Activated T-cell treated with anti-CD3 and anti-CD28 coated beads, Interleukin-2, amount 50 U/mL, for 72 hours (primary cell): ENCODE measurements at places on chromosomes 11 and 22.
A peak's percentile ranks its signal among the peaks of the same experiment; 100 is the strongest.

DNA sequence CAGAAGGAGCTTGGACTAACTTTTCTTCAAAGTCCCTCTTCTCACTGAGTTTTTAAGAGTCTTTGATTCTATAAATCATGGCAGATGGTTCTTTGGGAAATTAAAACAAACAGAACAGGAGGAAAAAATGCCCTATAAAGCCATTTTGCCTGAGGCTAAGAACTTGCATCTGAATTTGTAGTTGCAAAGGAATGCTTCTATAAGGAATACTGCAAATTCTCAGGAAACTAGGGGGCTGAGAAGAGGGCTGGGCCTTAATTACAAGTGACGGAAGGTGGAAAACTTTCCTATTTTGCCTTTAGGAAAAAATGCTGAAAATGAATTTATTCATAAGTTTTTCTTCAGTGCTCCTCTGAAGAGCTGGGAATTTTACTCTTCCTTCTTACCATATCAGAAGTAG lies 90.0 kb upstream of the NARS2 start:
- H3K36me3 ChIP-seq, result no peaks in the 10 kb centered on the region
- no peak overlapping the region for H3K4me3 ChIP-seq
- peaks cover 19% of the 10 kb centered on the region for H3K27me3 ChIP-seq

GRCh38 chr22:46824980-46825544 lies 62.6 kb downstream of the TBC1D22A start:
- peaks cover 10% of the 10 kb centered on the region for H3K36me3 ChIP-seq
- no peaks in the 10 kb centered on the region for H3K27me3 ChIP-seq
- no peak for DNase-seq
- H3K4me1 ChIP-seq, result peaks cover 24% of the 10 kb centered on the region

DNA sequence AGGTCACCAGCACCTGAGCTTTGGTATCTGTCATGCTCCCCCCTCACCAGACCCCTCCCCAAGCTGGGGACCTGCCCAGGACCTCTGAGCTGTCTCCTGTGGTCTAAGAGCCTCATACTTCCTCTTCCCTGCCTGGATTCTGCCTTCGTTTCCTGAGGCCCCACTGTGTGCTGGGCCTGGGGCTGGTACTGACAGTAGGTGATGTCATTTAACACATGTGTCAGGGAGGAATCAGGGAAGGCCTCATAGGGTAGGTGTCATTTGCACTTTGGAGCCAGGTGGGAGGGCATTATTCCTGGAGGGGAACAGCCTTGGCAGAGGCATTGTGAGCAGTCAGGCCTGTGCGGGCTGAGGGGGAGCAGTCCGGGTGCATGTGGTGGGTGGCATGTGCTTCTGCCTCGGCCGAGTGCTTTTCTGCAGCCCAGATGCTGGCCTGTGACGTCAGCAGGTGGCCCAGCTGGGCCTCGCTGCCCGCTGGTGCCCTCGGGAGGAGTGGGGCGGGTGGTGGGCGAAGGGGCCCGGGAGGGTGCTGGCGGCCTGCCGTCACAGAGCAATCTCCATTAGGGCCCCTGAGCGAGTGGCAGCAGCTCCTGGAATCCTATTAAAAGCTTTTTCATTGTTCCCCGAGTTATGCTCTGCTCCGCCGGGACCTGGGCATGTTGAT lies 9.1 kb downstream of the FLRT1 start:
- H3K27ac ChIP-seq, result no peak overlapping the region
- no peaks in the 10 kb centered on the region for H3K36me3 ChIP-seq
- no peaks in the 10 kb centered on the region for H3K4me1 ChIP-seq
- H3K4me3 ChIP-seq, result no peak overlapping the region

GRCh38 chr11:17791144-17791543 lies 56.6 kb downstream of the KCNC1 start:
- no peaks in the 10 kb centered on the region for H3K4me1 ChIP-seq
- H3K27ac ChIP-seq, result no peak overlapping the region
- no peak for DNase-seq
- H3K27me3 ChIP-seq, result no peaks in the 10 kb centered on the region

- H3K36me3 ChIP-seq, result no peaks in the 10 kb centered on the region
- DNase-seq, result no peak
Measured at GRCh38 chr11:44298862-44299261, 11.1 kb downstream of the ALX4 start.

- no peak overlapping the region for H3K27ac ChIP-seq
- no peaks in the 10 kb centered on the region for H3K36me3 ChIP-seq
- H3K4me3 ChIP-seq, result no peak overlapping the region
- peaks cover 5% of the 10 kb centered on the region for H3K27me3 ChIP-seq
Measured at GRCh38 chr11:17601676-17602075, 54.6 kb downstream of the OTOG start.

GRCh38 chr22:37406441-37407235 lies 20.6 kb downstream of the ELFN2 start:
- DNase-seq, result no peak
- H3K27me3 ChIP-seq, result peaks cover 5% of the 10 kb centered on the region
- H3K36me3 ChIP-seq, result no peaks in the 10 kb centered on the region

GRCh38 chr22:25572708-25573171 lies 8.3 kb downstream of the GRK3 start:
- H3K36me3 ChIP-seq, result peaks cover 5% of the 10 kb centered on the region
- H3K4me3 ChIP-seq, result peak overlapping the region; percentile 36
- peaks cover 6% of the 10 kb centered on the region for H3K27me3 ChIP-seq
- no peak for DNase-seq

DNA sequence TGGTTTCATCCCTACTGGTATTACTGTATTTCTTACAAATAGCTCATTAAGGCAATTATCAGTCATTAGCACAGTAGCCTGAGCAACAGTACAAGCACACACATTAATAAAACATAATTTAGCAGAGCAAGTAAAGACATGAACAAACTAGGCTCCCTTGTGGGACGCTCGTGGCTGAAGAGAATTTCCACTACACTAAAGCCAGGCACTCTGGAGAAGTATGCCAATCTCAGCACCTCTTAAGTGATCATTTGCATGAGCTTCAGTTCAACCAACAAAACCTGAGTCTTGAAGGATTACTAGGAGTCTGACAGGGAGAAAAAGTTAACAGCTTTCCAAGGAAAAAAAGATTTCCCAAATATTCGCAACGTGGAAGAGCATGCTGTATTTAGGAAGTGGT lies 109.1 kb downstream of the LARGE1 start:
- no peak overlapping the region for H3K4me3 ChIP-seq
- DNase-seq, result no peak
- no peaks in the 10 kb centered on the region for H3K27me3 ChIP-seq
- H3K27ac ChIP-seq, result no peak overlapping the region

GRCh38 chr11:111561791-111562325 lies 21.3 kb downstream of the LAYN start:
- no peak overlapping the region for H3K4me3 ChIP-seq
- H3K27ac ChIP-seq, result no peak overlapping the region
- no peaks in the 10 kb centered on the region for H3K27me3 ChIP-seq
- H3K36me3 ChIP-seq, result peaks cover 8% of the 10 kb centered on the region
- H3K4me1 ChIP-seq, result no peaks in the 10 kb centered on the region

GRCh38 chr11:19558189-19558986 lies 154.2 kb upstream of the NAV2 start:
- no peaks in the 10 kb centered on the region for H3K36me3 ChIP-seq
- no peak overlapping the region for H3K27ac ChIP-seq
- peaks cover 17% of the 10 kb centered on the region for H3K27me3 ChIP-seq
- no peak overlapping the region for H3K4me3 ChIP-seq

- peaks cover 3% of the 10 kb centered on the region for H3K36me3 ChIP-seq
- no peak overlapping the region for H3K27ac ChIP-seq
- DNase-seq, result no peak
- no peak overlapping the region for H3K4me3 ChIP-seq
Measured at GRCh38 chr11:45615182-45615792, 50.1 kb downstream of the CHST1 start.

DNA sequence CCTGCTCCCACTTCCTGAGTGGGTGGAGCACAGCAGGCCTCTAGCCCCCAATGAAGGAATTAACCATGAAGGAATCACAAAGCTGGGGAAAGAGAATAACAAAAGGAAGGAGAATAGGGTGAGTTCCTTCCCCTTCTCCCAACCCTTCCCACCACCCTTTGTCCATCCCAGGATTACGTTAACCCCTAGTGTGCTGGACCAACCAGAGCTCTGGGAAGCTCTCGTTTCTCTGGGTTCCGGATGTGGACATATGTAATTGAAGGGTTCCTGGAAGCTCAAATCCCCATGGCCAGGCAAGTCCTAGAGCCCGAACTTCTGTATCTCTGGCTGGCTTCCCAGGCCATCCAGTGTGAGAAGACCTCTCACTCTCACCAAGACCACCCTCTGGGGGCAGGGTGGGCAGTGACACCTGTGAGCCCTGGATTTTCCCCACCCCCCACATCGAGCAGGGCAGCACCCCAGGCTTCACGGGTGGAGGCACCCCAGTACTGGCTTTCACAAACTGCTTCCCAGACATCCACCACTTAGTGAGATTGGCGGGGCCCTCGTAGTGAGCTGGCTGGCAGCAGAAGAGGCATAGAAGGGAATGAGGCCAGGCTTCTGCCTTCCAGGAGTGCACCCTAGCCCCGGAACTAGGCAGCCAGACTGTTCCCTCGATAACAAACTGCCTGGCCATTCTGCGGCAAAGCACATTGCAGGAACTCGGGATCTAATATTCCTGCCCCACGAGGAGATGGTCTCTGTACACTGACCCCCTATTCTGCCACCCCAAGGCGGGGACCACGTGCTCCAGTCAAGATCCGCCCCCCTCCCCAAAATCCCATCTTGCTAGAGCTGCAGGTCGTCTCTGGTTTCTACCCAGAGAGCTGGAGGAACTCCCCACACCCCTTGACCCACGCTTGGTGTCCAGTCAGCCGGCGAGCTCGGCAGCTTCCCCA lies 2.1 kb downstream of the NECTIN1 start:
- peak overlapping the region; percentile 88 for H3K4me3 ChIP-seq
- peaks cover 46% of the 10 kb centered on the region for H3K27me3 ChIP-seq
- H3K4me1 ChIP-seq, result peaks cover 11% of the 10 kb centered on the region
- H3K36me3 ChIP-seq, result no peaks in the 10 kb centered on the region

DNA sequence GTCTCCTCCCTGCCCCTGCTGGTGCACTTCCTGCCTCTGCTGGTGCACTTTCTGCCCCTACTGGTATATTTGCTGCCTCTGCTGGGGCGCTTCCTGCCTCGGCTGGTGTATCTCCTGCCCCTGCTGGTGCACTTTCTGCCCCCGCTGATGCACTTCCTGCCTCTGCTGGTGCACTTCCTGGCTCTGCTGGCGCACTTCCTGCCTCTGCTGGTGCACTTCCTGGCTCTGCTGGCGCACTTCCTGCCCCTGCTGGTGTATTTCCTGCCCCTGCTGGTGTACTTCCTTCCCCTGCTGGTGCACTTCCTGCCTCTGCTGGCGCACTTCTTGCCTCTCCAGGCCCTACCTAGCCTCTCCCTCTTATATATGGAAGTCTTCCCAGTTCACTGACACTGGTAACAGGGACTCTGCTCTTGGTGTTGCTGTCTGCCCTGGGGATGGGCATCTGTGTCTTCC lies 10.1 kb downstream of the MTFP1 start:
- peaks cover 18% of the 10 kb centered on the region for H3K27me3 ChIP-seq
- peaks cover 19% of the 10 kb centered on the region for H3K36me3 ChIP-seq
- DNase-seq, result peak; percentile 78
- H3K27ac ChIP-seq, result peak overlapping the region; percentile 92
- peak overlapping the region; percentile 94 for H3K4me3 ChIP-seq

DNA sequence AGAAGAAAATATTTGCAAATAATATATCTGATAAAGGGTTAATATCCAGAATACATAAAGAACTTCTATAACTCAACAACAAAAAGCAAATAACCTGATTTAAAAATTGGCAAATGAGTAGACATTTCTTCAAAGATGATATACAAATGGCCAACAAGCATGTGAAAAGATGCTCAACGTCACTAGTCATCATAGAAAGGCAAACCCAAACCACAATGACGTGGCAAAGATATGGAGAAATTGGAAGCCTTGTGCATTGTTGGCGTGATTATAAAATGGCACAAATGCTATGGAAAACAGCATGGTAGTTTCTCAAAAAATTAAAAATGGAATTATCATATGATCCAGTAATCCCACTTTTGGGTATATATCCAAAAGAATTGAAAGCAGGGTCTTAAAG lies 466.3 kb downstream of the TBC1D22A start:
- H3K27me3 ChIP-seq, result no peaks in the 10 kb centered on the region
- H3K36me3 ChIP-seq, result no peaks in the 10 kb centered on the region
- H3K4me1 ChIP-seq, result no peaks in the 10 kb centered on the region
- no peak overlapping the region for H3K27ac ChIP-seq
- H3K4me3 ChIP-seq, result no peak overlapping the region

- H3K4me3 ChIP-seq, result no peak overlapping the region
- H3K27me3 ChIP-seq, result no peaks in the 10 kb centered on the region
- DNase-seq, result no peak
- peaks cover 37% of the 10 kb centered on the region for H3K4me1 ChIP-seq
Measured at GRCh38 chr11:13327421-13327820, 49.8 kb downstream of the BMAL1 start.

GRCh38 chr11:114008331-114008730 lies 33.4 kb downstream of the HTR3A start:
- H3K4me1 ChIP-seq, result no peaks in the 10 kb centered on the region
- peaks cover 17% of the 10 kb centered on the region for H3K27me3 ChIP-seq
- no peak overlapping the region for H3K27ac ChIP-seq
- no peak for DNase-seq
- no peaks in the 10 kb centered on the region for H3K36me3 ChIP-seq
- no peak overlapping the region for H3K4me3 ChIP-seq

- H3K36me3 ChIP-seq, result peaks cover 5% of the 10 kb centered on the region
- H3K27ac ChIP-seq, result no peak overlapping the region
- no peak overlapping the region for H3K4me3 ChIP-seq
- DNase-seq, result no peak
- peaks cover 13% of the 10 kb centered on the region for H3K4me1 ChIP-seq
Measured at GRCh38 chr11:60926500-60926899, 2.2 kb downstream of the TMEM132A start.

- no peaks in the 10 kb centered on the region for H3K27me3 ChIP-seq
- DNase-seq, result no peak
- peak overlapping the region; percentile 25 for H3K27ac ChIP-seq
- peaks cover 13% of the 10 kb centered on the region for H3K36me3 ChIP-seq
- H3K4me3 ChIP-seq, result no peak overlapping the region
Measured at GRCh38 chr11:35169754-35170153, 30.8 kb downstream of the CD44 start.

DNA sequence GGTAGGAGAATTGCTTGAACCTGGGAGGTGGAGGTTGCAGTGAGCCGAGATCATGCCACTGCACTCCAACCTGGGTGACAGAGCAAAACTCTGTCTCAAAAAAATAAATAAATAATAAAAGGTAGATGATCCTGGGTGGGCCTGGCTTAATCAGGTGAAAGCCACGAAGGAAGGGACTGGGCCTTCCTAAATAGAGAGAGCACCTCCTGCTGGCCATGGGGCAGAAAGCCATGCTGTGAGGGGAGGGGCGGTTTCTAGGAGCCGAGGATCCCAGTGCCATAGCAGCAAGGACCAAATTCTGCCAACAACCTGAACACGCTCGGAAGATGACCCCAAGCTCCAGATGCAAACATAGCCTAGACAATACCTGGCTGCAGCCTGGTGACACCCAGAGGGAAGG lies 24.5 kb upstream of the DGKZ start:
- no peak overlapping the region for H3K4me3 ChIP-seq
- peaks cover 18% of the 10 kb centered on the region for H3K4me1 ChIP-seq
- no peak overlapping the region for H3K27ac ChIP-seq
- no peaks in the 10 kb centered on the region for H3K36me3 ChIP-seq
- DNase-seq, result no peak
- no peaks in the 10 kb centered on the region for H3K27me3 ChIP-seq

DNA sequence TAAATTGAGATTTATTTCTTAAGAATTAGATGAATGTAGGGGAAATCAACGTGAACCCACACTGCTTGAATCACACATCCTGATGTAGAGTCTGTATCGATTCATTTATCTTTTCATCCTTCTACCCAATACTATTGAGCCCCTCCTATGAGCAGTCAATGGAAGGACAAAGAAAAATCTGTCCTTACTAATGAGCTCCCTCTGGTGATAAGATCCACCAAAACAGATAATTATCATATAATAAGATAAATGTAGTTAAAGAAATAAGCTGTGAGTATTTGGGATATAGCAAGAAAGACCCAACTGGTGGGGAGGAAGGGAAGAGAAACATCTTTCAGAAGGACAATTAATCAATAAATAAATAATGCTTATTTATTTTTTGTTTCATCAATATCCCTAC lies 385.1 kb upstream of the CCDC90B start:
- DNase-seq, result no peak
- H3K4me1 ChIP-seq, result no peaks in the 10 kb centered on the region
- no peak overlapping the region for H3K4me3 ChIP-seq
- no peak overlapping the region for H3K27ac ChIP-seq
